ENCODE measurements at places on chromosomes 3 and 15. TPM values are rescaled to one million over a fixed set of nuclear protein-coding genes. Genes with fewer than 3 reads are reported as not detected.

Gene LIPH
- total RNA-seq: 5.1 TPM

Gene BCL2A1
- total RNA-seq: 17.9 TPM

Gene SERINC4
- 0.15 TPM for total RNA-seq

Gene SERPINI1
- 2.4 TPM for total RNA-seq

Gene NANOGP8
- not detected for total RNA-seq

Measured in A549 treated with dexamethasone at 1 μM for 4 hours (cell line).